LHCN-M2 (cell line): ENCODE measurements at places on chromosomes 13 and 19. TPM values are rescaled to one million over a fixed set of nuclear protein-coding genes. Genes with fewer than 3 reads are reported as not detected.
A peak's percentile ranks its signal among the peaks of the same experiment; 100 is the strongest.

Gene ZNF439
- 0.11 and 0.26 TPM in 2 replicates for total RNA-seq

Gene IGSF23
- total RNA-seq, result not detected in 2 replicates

- DNase-seq, result peak; percentile 33
These were observed 141.3 kb upstream of the HTR2A start for GRCh38 chr13:47038188-47038587.

- DNase-seq, result peak; percentile 46
These were observed 344.6 kb downstream of the DNAJC15 start for GRCh38 chr13:43368003-43368402.

DNA sequence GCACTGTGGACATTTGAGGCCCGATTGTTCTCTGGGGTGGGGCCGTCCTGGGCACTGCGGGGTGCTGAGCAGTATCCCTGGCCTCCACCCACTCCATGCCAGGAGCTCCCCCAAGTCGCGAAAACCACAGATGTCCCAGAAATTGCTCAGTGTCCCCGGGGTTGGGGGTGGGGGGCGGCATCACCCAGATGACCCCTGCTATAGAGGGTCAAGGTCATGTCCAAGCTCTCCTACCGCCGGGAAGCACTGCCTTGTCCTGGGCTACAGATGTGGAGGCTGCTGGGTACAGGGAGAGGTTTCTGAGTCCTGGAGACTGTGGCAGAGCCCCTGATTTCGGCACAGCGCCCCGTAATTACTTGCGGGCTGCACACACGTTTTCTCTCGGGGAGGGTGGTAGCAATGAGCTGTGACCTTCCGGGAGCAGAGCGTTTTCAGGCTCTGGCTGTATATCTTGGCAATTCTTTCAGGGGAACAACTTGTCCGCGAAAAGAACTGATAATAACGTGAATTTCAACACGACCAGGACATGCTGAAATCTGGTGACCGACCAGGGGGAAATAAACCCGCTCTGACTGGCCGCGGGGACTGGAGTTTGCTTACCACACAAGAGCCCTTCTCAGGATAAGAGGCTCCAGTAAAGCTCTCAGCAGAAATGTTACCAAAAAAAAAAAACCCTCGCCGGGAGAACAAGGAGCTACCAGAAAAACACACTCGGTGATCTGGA, 68.1 kb downstream of the GNG7 start:
- DNase-seq, result no peak

DNA sequence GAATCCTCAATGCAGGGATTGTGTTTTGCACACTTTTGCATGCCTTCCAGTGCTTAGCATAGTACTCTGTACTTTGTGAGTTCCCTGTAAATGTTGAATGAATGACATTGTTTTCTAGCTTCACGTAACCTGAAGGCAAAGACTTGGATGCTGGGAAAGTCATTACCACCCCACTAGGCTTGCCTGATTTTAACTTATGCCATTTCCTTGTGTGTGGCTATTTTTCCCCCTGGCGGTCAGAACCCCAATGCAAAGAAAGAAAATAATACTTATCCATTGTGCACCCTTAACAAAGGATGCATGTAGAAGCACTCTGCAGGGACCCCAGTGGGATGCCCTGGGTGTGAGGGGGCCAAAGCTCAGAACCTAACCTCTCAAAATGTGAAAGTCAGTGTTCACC, 1.2 kb upstream of the ENOX1 start:
- DNase-seq, result peak; percentile 60

DNA sequence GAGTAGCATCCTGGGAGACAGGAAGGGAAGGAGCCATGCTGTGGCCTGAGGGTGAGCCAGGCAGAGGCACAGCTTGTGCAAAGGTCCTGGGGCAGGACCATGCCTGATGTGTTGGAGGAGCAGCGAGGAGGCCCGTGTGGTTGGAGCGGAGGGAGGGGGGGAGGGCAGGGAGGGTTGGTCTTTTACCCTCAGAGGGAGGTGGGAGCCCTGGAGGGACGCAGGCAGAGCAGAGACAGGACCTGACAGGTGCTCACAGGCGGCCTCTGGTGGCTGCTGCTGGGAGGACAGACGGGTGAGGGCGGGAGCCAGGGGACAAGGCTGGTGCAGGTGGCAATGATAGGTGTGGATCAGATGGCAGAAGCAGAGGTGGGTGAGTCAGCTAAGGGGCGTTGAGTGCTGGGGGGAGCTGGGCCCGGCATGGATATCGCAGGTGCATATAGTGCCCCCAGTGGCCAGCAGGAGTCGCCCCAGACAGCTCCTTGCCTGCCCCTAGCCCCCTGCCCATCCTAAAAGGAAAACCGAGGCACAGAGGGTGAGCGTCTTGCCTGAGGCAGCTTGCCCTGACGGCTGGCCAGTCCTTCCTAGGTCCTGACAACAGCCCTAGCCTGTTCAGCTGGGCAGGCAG, 9.8 kb upstream of the GNA15 start:
- peak; percentile 15 for DNase-seq

GRCh38 chr13:113980489-113981064, 6.7 kb upstream of the C13orf46 start:
- no peak for DNase-seq
